NCI-H1436 treated with DMSO at 0.1 percent for 48 hours (cell line): ENCODE measurements at places on chromosomes 13 and 19.

DNA sequence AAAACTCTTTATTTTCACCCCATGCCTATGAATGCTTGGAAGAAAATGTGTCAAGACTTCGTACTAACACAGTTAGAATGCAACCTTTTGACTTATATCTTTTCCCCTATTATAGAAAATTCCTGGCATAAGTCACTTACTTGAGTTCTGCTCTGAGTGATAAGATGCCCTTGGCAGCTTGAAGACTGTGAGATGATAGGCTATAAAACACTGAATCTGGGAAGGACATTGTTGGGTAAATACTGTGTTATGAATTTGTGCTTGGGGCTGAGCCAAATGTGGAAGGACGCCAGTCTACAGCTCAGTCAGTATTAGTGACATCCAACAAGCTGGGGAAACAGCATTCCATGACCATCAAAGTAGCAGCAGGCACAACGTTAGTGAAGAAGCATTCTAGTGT lies 368.0 kb upstream of the SGCG start:
- no peak for DNase-seq

DNA sequence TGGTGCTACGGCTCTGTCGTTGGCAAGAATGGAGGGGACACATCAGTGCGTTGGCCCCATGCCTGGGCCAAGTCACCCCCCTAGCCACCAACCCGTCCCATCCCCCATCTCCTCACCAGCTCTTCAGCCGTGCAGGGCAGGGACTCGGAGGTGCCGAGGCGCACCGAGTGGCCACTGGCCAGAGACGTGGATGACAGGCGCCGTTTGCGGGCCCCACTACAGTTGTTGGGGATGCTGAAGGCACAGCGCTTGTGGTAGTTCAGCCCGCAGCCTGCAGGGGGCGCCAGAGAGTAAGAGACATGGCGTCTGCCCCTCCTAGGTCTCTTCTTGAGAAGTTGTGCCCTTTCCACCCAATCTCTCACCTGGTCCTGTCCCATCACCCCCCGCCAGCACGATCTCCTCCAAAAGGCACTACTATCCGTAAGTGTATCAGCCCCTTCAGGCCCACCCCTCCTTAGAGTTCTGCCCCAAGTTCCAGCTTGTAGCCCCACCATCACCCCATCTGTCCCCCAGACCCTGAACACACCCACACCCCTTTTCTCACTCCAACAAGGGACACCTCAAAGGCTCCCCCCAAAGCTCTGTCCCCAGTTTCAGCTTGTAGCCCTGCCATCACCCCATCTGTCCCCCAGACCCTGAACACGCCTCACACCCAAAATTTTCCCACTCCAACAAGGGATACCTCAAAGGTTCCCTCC lies 12.4 kb downstream of the PRKD2 start:
- DNase-seq, result no peak

GRCh38 chr19:343941-344624 lies 513 bp downstream of the MIER2 start:
- DNase-seq, result no peak

GRCh38 chr13:48230541-48230940 lies 2.5 kb upstream of the ITM2B start:
- DNase-seq, result no peak

DNA sequence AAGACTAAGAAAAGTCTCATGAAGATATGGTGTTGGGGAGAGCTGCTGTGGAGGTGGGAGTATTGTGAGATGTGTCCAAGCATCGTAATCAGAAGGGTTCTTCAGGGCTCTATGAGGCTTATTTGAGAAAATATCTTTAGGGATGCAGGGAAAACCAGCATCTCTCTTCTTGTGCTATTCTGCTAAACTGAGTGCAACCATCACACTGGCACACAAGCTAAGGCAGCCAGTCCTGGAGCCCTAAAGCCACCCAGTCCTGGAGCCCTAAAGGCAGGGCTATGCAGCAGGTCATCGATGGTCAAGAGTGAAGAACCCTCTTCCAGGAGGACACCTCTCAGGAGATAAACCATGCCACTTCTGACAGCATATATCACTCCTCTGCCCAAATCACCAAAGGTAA lies 445.2 kb upstream of the MIR17HG start:
- DNase-seq, result no peak

DNA sequence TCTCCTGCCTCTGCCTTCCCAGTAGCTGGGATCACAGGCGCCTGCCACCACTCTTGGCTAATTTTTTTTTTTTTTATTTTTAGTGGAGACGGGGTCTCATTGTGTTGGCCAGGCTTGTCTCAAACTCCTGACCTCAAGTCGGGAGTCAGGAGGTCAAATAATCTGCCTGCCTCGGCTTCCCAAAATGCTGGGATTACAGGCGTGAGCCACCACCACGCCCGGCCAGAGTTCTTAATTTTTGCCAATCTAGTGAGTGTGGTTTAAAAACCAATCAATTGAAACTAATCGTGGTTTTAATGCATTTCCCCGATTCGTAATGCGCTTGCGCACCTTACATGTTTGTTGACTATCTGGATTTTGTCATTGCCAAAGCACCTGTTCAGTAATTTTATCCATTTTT lies 37.0 kb downstream of the SKA3 start:
- no peak for DNase-seq

DNA sequence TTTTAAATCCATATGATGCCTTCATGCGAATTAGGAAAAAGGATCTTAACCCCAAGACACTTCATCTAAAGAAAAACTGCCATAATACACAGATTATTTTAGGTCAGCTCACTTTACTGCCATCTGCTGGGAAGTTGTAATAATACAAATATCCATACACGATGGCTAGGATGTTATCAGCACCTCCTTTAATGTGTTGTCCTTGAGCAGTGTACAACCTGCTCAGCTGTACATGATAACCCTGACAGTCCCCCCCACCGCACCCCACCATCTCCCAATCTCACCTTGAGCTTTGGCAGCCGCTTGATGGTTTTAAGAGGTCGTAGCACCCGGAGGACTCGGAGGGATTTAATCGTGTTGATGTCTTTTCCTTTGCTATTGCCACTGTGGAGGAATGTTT lies 112.2 kb downstream of the IER2 start:
- no peak for DNase-seq

DNA sequence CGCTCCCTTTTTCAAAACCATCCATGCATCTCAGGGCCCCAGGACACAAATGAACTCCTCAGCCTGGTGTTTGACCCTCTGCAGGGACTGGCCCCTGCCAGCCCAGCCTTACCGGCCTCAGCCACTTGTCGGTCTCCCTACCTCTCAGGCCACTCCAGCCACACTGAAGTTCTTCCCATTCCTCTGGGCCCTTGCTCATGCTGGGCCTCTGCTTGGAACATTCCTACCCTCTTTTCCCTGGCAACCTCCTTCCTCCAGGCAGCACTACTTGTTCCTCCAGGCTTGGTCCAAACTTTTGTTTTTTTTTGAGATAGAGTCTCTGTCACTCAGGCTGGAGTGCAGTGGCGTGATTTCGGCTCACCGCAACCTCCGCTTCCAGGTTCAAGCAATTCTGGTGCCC lies 7.6 kb upstream of the EGLN2 start:
- DNase-seq, result no peak

DNA sequence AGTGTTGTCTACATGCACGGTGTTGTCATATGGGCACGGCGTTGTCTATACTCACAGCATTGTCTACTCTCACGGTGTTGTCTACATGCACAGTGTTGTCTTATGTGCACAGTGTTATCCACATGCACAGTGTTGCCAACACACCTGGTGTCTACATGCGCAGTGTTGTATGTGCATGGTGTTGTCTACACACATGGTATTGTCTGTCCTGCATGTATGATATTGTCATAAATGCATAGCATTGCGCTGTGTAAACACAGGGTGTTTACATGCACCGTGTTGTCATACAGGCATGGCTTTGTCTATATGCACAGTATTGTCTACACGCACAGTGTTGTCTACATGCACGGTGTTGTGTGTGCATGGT lies 6.8 kb downstream of the ADPRHL1 start:
- no peak for DNase-seq

DNA sequence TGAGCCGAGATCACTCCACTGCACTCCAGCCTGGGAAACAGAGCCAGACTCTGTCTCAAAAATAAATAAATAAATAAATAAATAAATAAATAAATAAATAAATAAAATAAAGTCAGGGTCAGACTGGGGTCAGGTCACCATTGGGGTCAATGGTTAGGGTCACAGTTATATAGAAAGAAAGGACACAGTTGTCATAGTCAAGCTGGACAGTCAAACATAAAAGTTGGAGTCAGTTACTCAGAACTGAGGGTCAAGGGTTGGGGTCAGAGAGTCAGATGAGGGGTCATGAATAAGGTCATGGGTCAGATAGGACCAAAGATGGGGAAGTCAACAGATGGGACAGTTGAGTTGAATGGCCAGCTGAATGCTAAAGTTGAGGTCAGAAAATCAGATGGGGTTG lies 16.7 kb upstream of the EPOR start:
- no peak for DNase-seq

DNA sequence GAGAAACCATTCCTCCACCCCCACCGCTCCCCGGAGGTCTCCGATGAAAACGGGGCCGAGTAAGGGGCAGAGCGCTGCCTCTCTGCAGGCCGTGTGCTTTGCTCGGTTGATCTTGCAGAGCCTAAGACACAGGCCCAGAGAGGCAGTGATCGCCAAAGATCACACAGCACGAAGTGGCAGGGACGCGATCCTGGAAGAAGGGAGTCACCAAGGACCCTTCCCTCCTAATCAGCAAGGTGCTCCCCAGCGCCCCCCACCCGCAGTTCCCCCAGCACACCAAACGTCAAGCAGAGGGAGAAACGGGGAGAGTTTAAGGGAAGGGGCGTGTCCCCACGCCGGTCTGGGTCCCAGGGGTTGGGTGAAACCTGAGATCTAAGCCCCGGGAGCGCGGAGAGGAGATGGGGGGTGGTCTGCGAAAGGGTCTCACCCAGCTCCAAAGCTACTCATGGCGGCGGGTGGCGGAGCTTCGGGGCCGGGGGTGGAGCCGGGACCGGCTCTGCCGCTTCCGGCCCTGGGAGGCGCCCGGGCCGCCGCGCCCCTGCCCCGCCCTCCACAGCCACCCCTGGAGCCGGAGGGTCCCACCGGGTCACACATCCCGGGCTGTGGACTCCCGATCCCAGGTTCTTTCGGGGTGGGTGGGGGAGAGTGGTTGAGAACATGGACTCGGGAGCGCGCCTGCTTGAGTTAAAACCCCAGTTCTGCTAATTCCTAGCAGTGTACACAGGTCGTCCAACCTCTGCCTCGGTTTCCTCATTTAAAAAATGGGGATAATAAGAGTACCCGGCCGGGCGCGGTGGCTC lies at the start of gene EML2:
TSS of gene EML2 (minus strand) at position 468 of the 800 bp plus-strand sequence. CDS start at position 447, 21 bp downstream.
- no peak for DNase-seq

GRCh38 chr13:113784645-113785024 lies 25.6 kb downstream of the TMEM255B start:
- DNase-seq, result no peak

DNA sequence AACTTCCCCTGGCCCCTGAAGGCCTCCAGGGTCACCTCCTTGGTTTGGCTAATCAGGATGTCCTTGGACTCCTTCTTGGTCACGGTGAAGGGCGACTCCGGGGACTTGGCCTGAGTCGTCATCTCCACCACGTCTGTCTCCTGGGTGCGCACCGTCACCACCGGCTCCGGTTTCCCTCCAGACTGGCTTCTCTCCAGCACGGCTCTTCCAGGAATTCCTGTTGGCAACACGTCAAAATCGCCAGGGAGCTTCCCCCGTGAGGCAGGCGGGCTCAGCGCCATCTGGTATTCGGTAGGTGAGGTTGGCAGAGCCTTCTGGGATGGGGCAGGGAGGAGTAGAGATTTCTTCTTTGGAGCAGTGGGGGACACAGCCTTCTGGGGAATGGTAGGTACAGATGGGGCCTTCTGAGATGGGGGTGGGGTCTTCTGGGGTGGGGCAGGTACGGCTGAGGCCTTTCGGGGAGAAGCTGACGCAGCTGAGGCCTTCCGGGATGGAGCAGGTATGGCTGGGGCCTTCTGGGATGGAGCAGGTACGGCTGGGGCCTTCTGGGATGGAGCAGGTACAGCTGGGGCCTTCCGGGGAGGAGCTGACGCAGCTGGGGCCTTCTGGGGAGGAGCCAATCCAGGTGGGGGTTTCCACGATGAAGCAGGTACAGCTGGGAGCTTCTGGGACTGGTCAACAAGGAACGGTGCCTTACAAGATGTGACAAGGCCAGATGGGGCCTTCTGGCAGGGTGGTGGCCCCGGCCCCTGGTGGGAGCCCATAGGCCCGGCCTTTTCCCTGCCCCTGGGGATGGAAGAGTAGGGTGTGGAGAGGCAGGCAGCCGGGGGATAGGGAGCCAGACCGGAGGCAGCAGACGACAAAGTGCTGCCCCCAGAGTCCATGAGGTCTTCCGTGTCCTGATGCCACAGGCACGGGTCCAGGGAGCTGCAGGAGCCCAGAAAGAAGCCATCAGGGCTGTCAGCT lies 3.8 kb downstream of the GARIN5B start:
- DNase-seq, result no peak

DNA sequence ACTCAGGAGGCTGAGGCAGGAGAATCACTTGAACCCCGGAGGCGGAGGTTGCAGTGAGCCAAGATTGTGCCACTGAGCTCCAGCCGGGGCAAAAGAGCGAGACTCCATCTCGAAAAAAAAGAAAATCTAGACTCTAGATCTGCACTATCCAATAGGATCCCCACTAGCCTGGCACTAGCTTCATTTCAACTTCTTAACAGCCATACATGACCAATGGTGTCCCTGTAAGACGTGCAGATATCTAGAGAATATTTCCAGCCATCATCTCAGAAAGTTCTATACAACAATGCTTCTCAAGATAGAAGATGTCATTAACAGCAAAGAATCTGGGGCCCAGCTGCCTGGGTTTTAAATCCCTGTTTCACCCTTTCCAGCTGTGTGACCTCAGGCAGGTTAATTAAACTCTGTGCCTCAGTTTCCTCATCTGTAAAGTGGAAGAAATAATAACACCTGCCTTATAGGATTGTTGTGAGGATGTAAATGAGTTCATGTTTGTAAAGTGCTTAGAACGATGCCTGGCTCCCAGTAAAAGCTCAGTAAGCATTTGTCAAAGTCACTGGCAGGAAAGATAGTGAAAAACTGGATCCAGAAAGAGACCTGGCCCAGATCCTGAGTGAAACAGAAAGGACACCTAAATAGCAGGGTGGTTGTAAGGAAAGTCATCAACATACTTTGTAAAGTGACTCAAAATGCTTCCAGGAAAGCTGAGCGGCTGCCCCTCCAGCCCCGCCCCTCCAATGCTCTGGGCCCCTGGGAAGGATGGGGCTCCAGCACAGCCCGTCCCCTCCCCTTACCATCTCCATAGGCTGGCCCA lies 13.5 kb downstream of the WIZ start:
- no peak for DNase-seq

- DNase-seq, result no peak
These were observed 6.5 kb upstream of the LIPE start for GRCh38 chr19:42433503-42434260.

- DNase-seq, result no peak
These were observed 14.9 kb downstream of the FGF21 start for GRCh38 chr19:48770266-48770665.

- no peak for DNase-seq
These were observed 73.4 kb upstream of the UBL3 start for GRCh38 chr13:29923554-29924481.

- DNase-seq, result no peak
These were observed 10.8 kb downstream of the C2CD4C start for GRCh38 chr19:397941-398706.
